NCI-H82 (cell line): ENCODE measurements at places on chromosomes 12 and 14.

DNA sequence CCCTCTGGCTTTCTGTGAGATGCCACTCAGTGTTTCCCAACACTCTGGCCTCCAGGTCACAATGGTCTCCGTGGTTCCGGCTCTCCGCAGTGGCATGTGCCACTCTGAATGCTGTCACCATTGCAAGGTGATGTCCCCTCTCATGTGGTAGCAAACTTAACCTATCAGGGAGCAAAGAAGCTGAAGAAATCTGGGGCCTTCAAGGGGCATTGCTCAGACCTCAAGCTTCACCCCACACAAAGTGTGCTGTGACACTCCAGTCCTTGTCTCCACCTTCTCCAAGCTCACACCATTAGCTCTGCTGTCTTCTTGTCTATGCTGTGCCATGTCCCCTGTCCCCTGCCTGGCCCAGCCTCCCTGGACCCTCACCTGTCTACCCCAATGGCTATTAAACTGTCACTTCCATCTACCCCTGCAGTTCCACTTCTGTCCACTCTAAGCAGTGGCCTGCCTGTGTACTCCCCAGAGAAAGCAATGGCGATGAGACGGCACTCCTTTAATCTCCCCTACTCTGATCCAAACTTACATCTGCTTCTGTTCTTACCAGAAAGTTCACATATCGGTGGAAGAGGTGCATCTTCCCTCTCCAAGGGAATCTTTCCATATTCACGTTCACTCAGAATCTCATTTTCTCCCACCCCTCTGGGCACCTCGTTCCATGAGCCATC is 93.7 kb downstream of the DHRS2 start:
- peak; percentile 23 for DNase-seq

DNA sequence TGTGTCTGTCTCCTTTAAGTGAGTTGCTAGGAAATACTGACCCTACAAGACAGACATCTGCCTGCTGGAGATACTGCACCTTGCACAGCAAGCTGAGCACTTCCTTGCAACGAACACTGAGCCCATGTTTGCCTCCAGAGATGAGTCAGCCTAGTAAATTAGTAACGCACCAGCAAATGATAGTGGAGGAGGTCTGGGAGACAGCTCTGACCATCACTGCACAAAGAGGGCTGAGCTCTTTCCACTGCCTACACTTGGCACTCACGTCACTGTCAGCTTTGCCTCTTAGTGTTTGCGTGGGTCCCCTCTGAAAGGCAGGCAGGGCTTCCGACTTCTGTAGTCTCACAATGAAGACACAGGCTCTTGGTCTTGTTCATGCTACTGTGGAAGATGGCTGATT is 109.0 kb downstream of the APAF1 start:
- no peak for DNase-seq

DNA sequence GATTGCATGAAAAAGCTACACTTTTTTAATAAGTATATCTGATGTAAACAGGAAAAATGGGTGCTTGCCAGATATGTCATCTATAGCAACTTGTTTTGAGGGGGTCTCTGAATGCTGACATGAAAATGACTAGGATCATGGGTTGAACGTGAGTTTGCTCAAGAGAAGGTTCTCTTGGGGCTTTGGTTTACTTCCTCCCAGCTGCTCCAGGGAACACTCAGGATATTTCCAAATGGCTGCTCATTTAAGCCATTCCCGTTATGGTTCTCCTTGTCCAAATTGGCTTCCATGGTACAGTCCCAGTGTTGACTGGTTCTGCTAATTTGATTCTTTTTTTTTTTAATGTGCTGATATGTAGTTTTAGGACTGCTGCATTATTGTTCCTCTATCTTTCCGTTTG is 118.3 kb downstream of the ETV6 start:
- DNase-seq = no peak

DNA sequence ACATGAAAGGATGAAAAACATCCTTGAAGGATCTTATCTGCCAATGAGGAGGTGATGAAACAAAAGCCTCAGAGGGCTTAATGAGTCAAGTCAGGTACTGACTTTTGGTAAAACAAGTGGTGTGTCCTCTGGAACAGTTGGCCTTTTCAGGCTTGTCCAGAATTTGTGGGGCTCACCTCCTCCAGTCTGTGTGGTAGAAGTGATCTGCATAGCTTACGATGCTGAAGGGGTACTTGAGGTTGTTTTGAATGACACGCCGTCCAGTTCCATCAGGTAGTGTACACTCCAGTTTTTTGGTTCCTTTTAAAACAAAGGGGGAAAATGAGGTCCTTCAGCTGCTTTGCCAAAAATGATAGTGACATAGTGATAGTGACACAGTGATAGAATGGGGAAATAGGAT is 17.0 kb downstream of the RTRAF start:
- no peak for DNase-seq

DNA sequence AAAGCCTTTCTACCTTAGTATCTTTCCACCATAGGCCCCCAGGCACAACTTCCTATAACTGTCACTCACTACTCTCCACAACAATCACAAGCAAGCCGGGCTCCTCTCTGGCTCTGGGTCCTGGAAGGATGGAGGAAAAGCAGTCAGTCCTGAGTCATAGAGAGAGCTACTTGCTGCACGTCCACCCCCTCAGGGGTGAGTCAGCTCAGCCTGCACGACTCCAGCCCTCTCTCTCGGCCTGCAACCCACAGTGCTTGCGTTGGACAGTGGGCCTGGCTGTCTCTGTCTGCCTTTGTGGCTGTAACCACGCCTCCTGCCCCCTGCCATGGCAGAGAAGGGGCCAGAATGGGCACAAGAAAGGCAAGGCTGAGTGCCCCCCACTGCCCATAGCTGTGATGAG is 154.1 kb upstream of the FKBP4 start:
- no peak for DNase-seq

- no peak for DNase-seq
Measured at GRCh38 chr14:50037240-50037639, 79.1 kb downstream of the VCPKMT start.

GRCh38 chr12:54053003-54053750 is 458 bp upstream of the HOXC4 start:
- no peak for DNase-seq

- no peak for DNase-seq
Measured at GRCh38 chr12:40188558-40189320, 36.1 kb upstream of the LRRK2 start.

- DNase-seq = no peak
Measured at GRCh38 chr14:68390741-68391140, 402.1 kb downstream of the ZFP36L1 start.

DNA sequence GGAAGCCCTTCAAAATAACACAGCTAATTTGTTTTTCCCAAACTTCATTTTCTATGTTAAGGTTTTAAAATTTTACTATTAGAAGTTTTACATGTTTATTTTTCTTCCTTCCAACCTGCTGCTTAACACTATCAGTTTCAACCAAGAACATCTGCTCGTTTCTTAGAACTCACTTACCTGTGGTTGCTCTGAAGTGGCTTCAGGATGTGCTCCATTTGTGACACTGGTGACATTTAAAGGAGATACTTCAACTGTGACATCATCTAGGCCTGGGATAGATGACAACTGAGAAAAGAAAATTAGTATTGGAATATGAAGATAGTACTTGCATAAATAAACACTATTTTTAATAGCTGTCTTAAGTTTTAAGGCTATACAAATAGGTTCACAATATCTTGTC is 17.9 kb downstream of the WASHC3 start:
- DNase-seq = no peak

- DNase-seq = no peak
Measured at GRCh38 chr14:103659631-103660030, 30.6 kb downstream of the KLC1 start.

DNA sequence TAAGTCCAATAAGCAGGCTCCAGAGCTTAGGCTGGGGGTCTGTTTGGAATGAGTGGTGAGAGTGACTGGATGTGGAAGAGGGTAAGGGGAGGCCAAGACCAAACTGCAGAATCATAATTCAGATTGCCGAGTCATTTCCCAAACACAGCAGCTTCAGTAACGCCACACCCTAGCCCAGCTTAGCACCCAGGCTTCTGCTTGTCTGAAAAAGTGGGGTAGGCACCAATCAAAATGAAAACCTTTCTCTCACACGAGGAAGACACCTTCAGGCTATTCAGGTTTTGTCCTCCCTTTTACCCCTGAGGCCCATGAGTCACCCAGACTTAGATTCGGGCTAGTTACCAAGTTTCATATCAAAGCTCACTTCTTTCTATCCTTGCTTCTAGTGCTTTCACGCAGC is 306.1 kb downstream of the DAD1 start:
- no peak for DNase-seq

- no peak for DNase-seq
Measured at GRCh38 chr12:102167821-102168604, 29.6 kb downstream of the PMCH start.

DNA sequence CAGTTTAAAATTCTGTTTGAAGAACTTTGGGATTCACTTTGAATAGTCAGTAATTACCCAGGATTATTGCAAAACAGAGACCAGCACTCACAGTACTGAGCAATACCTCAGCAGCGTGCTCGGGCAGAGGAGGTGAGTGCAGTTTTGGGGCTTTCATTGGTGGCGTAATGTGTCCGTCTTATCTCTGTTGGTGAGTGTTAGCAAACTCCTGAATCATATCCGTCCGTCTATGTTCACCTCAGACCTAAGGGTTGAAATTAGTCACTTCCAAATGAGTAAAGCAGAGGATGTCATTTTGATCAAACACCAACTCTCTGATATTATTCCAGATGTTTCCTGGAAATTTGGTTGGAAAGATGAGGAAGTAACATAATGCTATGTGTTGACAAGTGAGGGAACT is 82.8 kb downstream of the BORCS5 start:
- no peak for DNase-seq

DNA sequence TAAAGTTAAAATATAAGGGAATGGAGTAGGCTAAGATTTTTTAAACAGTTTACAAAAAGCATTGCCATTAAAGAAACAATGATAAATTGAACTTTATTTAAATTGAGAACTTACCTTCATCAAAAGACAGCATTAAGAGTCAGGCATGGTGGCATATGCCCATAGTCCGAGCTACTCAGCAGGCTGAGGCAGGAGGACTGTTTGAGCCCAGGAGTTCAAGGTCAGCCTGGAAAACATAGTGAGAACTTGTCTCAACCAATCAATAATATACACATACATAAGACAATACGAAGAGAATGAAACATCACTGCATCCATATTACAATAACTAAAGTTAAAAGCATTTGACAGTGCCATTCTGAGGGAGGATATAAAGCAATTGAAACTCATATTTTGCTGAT is 97.6 kb downstream of the FOXA1 start:
- DNase-seq = no peak

GRCh38 chr12:13666806-13667205 is 314.6 kb downstream of the GRIN2B start:
- DNase-seq = no peak

- no peak for DNase-seq
Measured at GRCh38 chr12:68410018-68410660, 78.0 kb upstream of the MDM1 start.

- DNase-seq = no peak
Measured at GRCh38 chr12:9204380-9204779, 3.8 kb downstream of the PZP start.
